ENCODE measurements at places on chromosomes 2 and 18. TPM values are rescaled to one million over a fixed set of nuclear protein-coding genes. Genes with fewer than 3 reads are reported as not detected.

Gene NFU1
- 34.9 TPM for total RNA-seq

Gene C2orf78
- not detected for total RNA-seq

Gene ASNSD1
- 37.7 TPM for total RNA-seq

Gene GAREM2
- total RNA-seq = 2.4 TPM

Gene CDH19
- total RNA-seq = 15.8 TPM

Gene PRSS56
- total RNA-seq = not detected

Gene PDE11A
- total RNA-seq = 0.04 TPM

Gene PTCD3
- 55.8 TPM for total RNA-seq

Gene MEP1B
- not detected for total RNA-seq

Gene GAREM1
- total RNA-seq = 2.2 TPM

Gene EVA1A
- total RNA-seq = 35.2 TPM

Gene SLC19A3
- total RNA-seq = 1.1 TPM

Gene EN1
- 2.2 TPM for total RNA-seq

Gene EPHA4
- total RNA-seq = 10.2 TPM

Gene TOGARAM2
- not detected for total RNA-seq

Gene CABYR
- 4.1 TPM for total RNA-seq

Gene SH3RF3
- total RNA-seq = 8.6 TPM

Gene GNAL
- 2.3 TPM for total RNA-seq

Gene METTL5
- 30.4 TPM for total RNA-seq

Gene SMCHD1
- total RNA-seq = 48.3 TPM

Gene POU3F3
- not detected for total RNA-seq

Gene MREG
- 4.3 TPM for total RNA-seq

Gene CDH2
- total RNA-seq = 37.7 TPM

Gene RNF149
- total RNA-seq = 18.9 TPM

Gene DSC3
- total RNA-seq = 2.6 TPM

Gene SLC9A2
- total RNA-seq = not detected

Gene AGXT
- total RNA-seq = not detected

Gene RAX
- total RNA-seq = not detected

Gene NOL4
- total RNA-seq = not detected

Gene COL4A3
- not detected for total RNA-seq

Gene CCDC142
- total RNA-seq = 18.6 TPM

Gene NPHP1
- total RNA-seq = 5.7 TPM

Gene ALPP
- total RNA-seq = 0.26 TPM

Gene SPATA3
- not detected for total RNA-seq
